ENCODE measurements at places on chromosomes 1 and 21. TPM values are rescaled to one million over a fixed set of nuclear protein-coding genes. Genes with fewer than 3 reads are reported as not detected.

SAMD13 gene
- 5.3 TPM for total RNA-seq

- DNase-seq, result no peak
Observed at GRCh38 chr1:28067523-28068090, 20.8 kb downstream of the EYA3 start.

DNA sequence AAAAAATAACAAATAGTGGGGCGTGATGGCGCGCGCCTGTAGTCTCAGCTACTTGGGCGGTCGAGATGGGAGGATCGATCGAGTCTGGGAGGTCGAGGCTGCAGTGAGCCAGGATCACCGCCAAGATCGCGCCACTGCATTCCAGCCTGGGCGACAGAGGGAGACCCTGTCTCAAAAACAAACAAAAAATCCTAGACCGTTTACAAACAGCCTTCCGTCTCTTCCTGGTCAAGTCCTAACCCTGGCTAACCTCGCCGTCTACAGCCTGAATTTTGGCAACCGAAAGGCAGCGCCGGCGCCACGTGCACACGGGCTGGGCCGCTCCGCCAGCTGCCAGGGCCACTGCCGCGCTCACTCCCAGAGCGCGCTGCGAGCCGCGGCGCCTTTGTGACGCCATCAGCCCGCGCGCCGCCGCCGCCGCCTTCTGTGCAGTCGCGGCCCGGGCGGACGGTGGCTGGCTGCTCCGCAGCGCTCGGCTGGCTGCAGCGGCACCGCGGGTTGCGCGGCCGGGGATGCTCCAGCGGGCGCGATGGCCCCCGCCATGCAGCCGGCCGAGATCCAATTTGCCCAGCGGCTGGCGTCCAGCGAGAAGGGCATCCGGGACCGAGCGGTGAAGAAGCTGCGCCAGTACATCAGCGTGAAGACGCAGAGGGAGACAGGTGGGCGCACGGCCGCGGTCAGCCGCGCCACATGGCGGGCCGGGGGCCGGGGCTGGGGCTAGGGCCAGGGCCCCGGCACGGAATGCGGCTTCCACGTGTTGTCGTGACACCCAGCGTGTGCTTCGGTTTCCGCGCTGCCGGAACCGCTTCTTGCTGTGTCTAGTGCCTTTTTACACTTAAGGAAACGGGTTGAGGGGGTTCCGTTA, at the start of the genes HSF2BP and RRP1B:
TSS of gene HSF2BP (minus strand) at position 353 of the 865 bp plus-strand sequence. CDS start 1,392 bp downstream, outside the sequence.
TSS of gene RRP1B (plus strand) at position 425 of the 865 bp plus-strand sequence. CDS start at position 530, 105 bp downstream.
- peak; percentile 94 for DNase-seq

GRCh38 chr1:116667078-116667574, 407 bp downstream of the IGSF3 start:
- DNase-seq, result no peak

DNA sequence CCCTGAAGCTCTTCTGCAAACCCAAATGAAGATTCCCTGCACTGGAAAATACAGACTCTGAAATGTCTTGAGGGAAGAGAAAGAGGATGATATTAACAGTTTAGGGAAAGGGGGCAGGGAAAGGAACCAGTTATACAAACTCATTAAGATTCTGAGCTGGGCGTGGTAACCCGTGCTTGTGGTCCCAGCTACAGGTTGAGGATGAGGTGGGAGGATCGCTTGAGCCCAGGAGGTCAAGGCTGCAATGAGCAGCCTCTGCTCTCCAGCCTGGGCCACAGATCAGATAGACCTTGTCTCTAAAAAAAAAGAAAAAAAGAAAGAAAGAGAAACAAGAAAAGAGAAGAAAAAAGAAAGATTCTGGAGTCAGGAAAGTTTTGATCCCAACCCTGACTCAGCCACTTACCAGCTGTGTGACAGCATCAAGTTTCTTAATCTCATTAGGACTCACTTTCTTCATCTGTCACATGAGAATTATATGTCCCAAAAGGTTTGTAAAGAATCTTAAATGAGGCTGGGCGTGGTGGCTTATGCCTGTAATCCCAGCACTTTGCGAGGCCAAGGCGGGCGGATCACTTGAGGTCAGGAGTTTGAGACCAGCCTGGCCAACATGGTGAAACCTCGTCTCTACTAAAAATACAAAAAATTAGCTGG, 53.9 kb downstream of the OPTC start:
- no peak for DNase-seq

GRCh38 chr21:37372127-37372731, 5.7 kb downstream of the DYRK1A start:
- DNase-seq, result no peak

FOXD2 gene
- under 0.01 TPM for total RNA-seq

DNA sequence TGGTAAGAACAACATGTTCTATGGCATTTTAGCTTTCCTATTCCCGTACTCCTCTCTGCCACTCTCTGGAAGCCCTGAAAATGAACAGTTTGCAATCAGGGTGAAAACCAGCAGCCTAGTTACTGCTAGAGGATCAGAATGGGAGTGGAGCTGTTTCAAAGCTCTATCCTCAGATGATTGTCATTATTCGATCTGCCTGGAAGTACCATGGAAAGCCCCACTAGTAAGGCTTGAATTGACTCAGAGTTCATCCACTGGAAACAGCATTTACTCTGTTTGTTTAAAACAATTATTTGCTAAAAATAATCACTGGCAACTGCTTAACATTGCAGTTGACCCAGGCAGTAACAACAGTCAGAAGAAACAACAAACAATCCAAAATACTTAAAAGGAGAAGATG, 91.2 kb downstream of the USH2A start:
- DNase-seq, result no peak

GRCh38 chr1:159953536-159954515, at the start of gene SLAMF9:
Gene SLAMF9, minus strand, starts transcription at chr1:159954237. Its CDS starts 100 bp downstream, at chr1:159954137.
- no peak for DNase-seq

GRCh38 chr1:30515755-30516484, 207.5 kb downstream of the MATN1 start:
- DNase-seq, result no peak

DNA sequence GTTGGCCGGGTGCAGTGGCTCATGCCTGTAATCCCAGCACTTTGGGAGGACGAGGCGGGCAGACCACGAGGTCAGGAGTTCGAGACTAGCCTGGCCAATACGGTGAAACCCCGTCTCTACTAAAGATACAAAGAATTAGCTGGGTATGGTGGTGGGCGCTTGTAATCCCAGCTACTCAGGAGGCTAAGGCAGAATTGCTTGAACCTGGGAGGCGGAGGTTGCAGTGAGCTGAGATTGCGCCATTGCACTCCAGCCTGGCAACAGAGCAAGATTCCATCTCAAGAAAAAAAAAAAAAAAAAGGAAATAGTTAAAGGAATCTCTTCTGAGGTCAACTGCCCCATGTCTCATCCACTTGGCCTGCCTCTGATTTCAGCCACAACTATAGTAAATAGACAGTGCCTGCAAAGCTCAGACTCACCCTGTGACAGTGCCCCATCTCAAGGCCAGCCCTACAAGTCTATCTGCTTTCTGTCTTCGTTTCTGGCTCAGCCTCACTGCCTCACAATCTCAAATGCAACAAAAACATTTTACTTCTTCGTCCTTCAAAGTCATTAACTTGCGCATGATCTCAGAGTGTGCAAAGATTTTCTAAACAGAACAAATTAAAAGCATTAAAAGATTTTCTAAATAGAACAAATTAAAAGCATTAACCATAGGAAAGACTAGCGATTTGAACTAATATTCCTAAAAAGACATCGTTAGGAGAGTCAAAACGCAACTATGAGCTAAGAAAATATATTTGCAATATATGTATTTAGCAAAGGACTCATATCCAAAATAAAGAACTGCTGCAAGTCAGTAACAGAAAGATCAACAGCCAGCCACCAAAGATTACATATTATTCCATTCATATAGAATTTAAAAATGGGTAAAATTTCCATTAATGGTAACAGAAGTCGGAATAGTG, 65.0 kb upstream of the PRDX6 start:
- no peak for DNase-seq

DNA sequence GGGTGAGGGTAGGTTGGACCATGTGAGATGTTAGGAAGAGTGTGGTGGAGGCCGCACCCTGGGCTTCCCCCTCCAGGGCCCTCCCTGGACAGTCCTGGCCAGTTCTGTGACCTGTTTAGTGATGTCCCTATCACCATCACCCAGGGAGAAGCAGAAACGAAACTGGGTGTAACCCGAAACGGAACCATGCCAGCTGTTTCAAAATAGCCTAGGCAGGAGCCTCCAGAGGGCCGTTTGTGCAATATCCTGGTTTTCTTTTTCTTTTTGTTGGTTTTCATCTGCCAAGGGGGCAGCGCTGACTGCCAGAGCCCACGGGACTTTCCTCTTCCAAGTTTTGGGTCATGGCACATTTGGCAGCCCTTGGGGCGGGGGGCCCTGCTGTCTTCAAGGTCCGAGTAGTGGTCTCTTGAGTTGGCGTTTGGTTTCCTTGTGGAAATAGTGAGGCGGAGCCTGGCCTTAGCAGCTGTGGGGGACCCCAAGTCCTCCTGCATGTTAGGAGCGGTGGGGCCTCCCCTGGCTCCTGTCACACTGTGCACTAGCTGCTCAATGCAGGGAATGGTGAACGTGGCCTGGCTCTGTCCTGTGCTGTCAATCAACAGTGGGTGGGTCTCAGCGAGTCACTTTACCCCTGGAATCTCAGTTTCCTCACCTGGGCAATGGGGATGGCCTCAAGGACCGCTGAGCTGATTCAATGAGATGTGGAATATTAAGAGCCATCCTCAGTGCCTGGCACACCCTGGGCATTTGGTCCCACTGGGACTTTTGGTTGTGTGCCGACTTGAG, 90.7 kb downstream of the ARHGEF10L start:
- DNase-seq, result no peak

- DNase-seq, result no peak
Observed at GRCh38 chr1:33165209-33165608, 16.6 kb downstream of the TRIM62 start.

DNA sequence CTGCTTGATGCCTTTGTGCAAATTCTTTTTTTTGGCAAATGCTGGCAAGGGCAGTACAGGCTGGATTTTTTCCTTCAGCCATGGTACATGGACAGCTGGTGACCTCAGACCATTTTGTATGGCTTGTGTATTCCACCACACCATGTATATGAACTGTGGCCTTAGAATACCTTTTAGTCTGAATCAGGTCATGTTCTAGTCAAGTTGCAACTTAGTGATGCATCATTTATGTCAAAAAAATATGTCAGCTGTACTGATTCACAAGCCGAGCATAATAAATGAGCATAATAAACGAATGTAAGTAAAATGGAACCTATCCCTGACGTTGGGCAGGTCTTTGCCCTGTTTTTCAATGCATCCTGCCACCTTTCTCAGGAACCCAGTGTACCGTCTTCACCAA, 219.7 kb upstream of the RUNX1 start:
- no peak for DNase-seq

DNA sequence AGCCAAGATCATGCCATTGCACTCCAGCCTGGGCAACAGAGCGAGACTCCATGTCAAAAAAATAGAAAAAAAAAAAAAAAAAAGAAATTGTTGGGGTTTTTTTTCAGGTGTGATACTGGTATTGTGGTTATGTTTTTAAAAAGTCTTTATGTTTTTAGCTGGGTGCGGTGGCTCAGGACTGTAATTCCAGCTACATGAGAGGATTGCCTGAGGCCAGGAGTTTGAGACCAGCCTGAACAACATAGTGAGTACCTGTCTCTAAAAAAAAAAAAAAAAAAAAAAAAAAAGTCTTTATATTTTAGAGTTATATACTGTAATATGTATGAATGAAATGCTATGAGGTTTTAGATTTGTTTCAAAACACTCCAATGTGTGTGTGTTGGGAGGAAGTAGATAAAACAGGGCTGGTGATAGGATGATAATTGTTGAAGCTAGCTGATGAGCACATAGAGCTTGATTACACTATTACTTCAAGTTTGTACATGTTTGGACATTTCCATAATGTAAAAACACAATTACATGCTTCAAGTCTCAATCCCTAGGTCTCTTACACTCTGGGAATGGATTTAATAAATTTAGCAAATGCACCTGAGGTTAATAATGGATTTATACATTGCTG, 30.2 kb upstream of the ATP5PO start:
- no peak for DNase-seq

DNA sequence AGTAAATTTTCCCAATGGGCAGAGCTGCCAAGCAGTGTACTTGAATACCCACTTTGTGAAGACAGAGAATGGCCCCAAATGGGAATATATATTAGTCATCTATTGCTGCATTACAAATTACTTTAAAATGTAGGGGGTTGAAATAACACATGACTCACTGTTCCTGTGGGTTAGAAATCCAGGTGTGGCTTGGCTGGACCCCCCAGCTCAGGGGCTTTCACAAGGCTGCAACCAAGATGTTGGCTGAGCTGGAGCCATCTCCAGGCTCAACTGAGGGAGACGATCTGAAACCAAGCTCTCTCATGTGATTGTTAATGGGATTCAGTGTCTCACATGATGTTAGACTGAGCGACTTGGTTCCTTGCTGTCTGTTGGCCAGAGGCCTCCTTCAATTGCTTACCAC, 33.4 kb upstream of the ARHGAP29 start:
- no peak for DNase-seq

LAMC1 gene
- total RNA-seq, result 29.3 TPM

GRCh38 chr1:98794196-98794886, 132.8 kb downstream of the SNX7 start:
- no peak for DNase-seq

S100A14 gene
- not detected for total RNA-seq

TRABD2B gene
- total RNA-seq, result under 0.01 TPM

Data from frontal cortex (tissue), 4 donors.